NCI-H1417 treated with DMSO at 0.1 percent for 48 hours (cell line): ENCODE measurements at places on chromosomes 1 and 21.

GRCh38 chr1:25658791-25659431 is 42.3 kb downstream of the MAN1C1 start:
- no peak for DNase-seq

DNA sequence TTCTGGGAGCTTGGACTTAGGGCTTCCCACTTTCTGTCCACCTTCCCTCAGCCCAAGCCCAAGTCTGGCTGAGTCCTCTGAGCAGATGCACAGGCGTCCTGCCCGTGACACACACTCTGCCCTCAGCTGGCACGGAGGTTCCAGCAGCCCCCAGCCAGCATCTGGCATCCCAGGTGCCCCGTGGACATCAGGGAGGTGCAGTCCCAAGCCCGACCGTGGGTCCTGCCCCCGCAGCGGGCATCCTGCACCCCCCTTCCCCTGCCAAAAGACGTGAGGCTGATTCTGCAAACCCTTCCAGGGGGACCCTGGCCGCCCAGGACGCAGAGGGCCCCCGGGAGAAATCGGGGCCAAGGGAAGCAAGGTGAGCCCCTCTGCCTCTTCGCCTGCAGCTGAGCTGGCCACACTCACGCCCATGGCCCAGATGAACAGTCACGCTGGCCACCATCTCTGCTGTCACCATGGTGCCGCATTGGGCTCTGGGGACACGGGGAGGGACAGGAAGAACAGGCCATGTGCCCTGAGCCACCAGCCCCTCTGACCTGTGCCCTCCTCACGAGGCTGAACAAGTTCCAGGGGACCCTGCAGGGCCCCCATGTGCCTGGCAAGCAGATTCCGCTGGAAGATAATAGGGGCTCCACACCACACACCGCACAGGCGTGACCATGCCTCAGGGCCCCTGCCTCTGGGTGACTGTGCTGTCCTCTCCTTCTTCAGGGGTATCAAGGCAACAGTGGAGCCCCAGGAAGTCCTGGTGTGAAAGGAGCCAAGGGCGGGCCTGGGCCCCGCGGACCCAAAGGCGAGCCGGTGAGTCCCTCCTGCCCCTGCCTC is 20.6 kb downstream of the COL6A2 start:
- DNase-seq = no peak

- no peak for DNase-seq
These were observed 61.9 kb upstream of the ADAM30 start for GRCh38 chr1:119958223-119958622.

DNA sequence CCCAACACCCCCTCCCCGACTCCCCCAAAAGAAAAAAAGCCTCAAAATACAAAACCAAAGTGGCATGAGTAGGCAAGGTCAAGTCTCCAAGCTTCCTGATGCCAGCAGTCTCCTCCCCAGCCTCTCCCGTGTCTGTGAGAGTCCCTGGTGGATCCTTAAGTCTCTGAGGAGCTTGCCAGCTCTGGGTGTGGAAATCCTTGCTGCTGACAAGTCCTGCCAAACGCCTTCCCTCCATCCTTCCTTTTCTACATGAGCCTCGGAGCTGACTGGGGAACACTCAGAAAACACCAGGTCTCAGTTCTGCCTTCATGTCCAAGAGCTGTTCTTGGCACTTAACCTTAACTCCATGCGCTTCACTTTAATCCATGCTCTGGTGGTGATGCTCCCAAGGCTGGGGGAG is 3.7 kb upstream of the ETV3L start:
- DNase-seq = no peak

- no peak for DNase-seq
These were observed 90.8 kb upstream of the SLC25A33 start for GRCh38 chr1:9448132-9449109.

- DNase-seq = no peak
These were observed 304 bp upstream of the GNG12 start for GRCh38 chr1:67833602-67833940.

- DNase-seq = peak; percentile 47
These were observed at the start of gene MAST2 for GRCh38 chr1:45803299-45803780. MAST2 (plus strand) TSS chr1:45803612; CDS start chr1:45803896, 284 bp downstream.

DNA sequence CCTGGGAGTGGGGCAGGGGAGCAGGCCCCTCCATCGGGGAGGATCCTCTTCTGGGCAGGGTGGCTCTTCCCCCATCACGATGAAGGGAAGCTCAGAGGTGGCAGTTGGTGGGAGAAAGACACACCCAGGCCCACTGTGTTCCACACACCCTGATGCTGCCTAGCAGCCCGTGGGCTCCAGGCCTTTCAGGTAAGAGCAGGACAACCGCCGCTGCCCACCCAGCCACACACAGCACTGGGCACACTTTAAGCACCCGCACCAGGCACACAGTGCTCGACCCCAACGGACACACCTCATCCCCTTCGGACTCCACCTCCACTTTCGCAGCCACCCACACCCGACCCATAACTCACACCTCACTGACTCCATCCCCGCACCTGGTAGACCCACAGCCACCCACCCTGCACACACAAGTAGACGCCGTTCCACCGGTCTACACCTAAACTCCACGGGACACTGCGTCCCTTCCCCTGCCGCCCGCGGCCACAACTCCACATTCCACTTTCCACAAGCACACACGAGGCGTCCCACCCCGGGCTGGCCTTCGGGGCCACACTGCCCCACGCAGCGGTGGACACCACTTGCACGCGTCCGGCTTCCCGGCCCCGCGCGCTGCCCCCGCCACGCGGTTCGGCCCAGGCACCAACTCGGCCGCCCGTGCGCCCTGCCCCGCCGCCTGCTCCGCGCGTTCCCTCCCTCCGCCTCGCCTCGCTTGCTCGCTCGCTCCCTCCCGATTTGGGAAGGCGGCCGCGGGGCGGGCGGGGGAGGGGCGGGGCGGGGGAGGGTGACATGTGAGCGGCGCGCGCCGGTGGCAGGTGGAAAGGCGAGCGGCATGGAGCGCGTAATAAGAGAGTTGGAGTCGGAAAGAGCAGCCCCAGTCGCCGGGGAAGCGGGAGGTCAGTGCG is at the start of gene KCNQ4:
KCNQ4 (plus strand) TSS at position 787 of the 905 bp plus-strand sequence. CDS start 307 bp downstream, outside the sequence.
- no peak for DNase-seq

DNA sequence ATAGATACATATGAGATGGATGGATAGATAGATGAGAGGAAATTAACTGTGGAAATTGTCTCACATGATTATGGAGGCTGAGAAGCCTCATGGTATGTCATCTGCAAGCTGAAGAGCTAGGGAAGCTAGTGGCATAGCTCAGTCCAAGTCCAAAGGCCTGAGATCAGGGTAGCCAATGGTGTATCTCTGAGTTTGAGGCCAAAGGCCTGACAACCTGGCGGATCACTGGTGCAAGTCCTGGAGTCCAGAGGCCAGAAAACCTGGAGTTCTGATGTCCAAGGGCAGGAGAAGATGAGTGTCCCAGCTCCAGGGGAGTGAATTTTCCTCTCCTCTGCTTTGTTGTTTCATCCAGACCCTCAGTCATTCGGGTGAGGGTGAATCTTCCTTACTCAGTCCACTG is 43.9 kb upstream of the SPOCD1 start:
- DNase-seq = no peak

DNA sequence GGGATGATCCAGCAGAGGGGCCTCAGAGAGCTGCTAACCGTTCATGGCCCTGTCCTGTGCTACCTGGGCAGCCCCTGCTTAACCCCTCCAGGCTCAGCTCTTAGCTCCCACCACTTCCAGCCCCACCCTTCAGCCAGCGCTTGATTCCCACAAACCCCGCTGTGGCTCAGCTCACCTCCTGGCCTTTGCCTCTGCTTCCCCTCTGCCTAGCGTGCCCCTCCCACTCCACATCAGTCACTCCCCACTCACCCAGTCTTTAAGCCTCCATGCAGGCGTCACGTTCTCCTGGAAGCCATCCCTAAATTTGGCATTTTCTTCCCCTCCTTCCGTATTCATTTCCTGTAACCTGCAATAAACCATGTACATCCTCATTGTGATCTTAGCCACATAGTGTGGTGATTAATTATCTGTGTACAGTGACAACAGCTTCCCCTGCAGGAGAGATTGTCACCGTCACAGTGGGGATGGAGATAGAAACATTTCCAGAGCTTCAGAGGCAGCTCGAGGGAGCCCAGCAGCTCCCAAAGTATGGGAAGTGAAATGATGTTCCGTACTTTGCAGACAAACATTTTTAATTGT is 65.5 kb downstream of the EPHB2 start:
- DNase-seq = peak; percentile 12

GRCh38 chr1:109803901-109804331 is 40.2 kb upstream of the EPS8L3 start:
- DNase-seq = no peak

DNA sequence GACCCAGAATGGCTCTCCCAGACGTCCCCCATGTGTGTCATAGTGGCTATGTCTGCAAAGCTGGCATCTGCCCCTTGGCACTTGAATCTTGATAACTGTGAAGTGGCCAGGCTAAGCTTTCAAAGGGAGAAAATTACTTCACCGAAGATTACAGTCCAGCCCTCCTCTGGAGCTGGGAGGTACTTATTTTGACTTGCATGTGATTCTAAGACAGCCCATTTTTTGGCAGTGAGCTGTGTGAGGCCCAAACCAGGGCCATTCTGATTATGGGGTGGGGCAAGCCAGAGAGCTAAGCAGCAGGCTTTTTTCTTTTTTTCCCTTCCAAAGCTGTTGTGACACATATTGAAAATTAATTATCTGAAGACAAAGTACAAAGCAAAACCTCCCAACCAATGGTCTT is 42.1 kb upstream of the C8B start:
- no peak for DNase-seq

DNA sequence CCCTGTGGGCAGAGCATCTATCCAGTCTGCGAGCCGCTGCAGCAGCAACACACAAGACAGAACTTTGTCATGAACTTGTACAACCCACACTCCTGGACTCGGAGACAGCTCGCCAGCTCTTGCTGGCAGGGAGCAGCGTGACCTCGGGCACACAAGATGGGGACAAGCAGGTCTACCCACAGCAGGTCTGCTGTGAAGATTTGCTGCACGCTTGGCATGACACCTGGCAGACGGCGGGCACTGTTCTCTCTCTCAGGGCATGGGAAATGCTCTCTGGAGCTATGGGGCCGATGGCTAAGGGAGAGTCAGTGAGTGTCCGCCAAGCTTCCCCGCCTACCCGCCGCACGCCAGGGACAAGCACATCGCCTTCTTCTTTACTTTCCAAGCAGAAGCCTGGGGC is 90.0 kb downstream of the STUM start:
- DNase-seq = no peak

DNA sequence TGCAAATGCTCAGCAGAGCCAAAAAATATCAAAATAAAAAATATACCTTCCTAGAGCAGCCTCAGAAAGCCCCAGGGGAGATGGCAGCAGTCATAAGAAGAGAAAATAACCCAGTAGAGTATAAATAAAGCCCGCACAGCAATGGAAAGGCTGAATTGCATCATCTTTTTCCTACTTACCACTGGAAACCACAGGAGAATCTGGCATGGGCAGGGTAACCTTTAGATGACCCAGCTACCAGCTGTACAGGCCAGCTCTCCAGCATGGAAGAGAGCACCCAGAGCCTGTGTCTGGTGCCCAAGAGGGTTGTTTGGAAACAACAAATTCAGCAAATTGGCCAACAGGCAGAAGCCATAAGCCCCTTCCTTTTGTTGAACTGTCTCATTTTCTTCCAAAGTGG is 253.1 kb downstream of the OMA1 start:
- DNase-seq = no peak

- DNase-seq = peak; percentile 15
These were observed 258.2 kb upstream of the C1orf105 start for GRCh38 chr1:172162236-172162635.

- DNase-seq = no peak
These were observed 85.2 kb downstream of the ARHGEF10L start for GRCh38 chr1:17624611-17625233.
